ENCODE measurements at places on chromosomes 1 and 21.

DNA sequence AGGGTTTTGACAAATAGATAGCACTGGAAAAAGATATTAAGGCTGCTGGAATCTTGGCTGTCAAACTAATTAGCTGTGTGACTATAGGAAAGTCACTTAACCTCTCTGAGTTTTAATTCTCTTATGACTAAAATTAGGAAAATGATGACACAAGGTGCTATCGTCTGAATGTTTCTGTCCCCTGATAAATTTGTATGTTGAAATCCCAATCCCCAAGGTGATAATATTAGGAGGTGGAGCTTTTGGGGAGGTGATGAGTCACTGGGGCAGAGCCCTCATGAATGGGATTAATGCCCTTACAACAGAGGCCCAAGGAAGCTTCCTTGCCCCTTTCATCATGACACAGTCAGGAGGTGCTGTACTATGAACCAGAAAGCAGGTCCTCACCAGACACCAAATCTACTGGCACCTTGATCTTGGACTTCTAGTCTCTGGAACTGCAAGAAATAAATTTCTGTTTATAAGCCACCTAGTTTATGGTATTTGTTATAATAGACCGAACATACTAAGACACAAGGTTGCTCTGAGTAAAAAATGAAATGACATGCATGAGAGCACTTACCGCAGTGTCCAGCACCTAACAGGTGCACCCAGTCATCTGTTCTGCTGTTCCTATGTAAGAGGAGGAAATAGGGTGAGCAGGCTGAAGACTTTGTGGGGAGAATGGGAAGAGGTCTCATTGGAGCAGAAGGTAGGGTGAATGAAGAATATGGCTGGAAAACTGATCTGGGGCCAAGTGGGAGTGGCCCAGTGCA is 26.3 kb upstream of the DISP1 start:
- no peak for DNase-seq

DNA sequence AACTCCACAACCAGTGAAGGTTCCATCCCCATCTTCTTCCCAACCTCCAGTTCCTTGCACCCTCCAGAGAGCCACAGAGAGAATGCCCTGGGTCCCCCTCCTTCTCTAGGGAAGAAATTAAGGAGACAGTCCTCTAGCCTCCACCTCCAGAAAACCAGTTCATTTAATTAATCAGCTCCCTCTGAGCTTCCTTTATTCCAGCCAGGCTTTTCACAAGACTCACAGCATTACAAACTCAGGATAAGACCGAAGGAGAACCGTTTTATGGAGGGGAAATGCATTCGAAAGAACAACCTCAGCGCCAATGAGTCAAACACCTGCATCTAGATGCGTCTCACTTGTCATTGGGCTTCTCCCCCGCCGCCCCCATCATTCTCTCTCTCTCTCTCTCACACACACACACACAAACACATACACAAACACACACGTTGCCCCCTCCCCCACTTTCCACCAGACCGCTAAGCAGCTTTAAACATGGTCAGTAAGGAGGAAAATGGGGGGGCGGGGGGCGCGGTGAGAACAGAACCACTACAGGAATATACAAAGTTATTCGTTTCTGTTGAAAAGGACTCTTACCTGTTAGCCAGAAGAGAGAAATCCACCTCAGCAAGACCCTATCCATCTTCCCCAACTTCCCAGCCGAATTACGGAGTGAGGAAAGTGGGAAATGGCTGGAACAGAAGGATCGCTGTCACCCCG is 544 bp downstream of the ILDR2 start:
- DNase-seq = peak; percentile 20

DNA sequence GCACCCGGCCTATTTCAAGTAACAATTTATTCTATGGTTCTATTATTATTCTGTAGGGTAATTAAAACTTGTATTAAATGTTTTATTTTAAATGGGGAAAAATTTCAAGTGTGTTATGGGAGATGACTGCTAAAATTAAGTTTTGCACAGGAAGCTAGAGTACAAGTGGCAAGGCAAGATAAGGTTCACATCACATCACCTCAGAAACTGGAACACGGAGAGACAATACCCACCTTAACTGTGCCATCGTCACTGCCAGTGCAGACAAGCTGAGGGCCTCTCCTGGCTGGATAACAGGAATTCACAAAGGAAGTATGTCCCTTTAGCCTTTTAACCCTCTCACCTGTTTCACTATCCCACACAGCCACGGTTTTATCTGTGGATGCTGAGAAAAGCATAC is 7.6 kb downstream of the SNRNP40 start:
- DNase-seq = no peak

DNA sequence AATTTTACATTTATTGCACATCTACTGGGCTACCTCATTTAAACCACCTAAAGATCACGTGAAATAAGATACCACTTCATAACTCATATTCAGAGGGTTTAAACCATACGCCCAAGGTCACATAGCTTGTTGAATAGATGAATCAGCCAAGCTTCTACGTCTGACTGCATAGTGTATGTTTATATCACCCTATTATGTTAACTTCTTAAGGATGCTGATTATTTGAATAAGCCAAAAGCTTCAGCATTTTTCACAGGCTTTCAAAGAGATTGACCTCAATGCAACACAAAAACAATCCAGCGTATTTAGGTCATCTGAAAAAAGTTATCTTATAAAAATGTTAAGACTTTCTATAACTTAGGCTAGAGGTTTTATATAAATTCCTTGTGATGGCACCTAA is 373.8 kb downstream of the TGFB2 start:
- DNase-seq = no peak
